Activated effector memory CD4-positive, alpha-beta T cell treated with Interleukin-2 at 50 U/mL for 16 hours (primary cell): ENCODE measurements at places on chromosomes 3 and 15.

DNA sequence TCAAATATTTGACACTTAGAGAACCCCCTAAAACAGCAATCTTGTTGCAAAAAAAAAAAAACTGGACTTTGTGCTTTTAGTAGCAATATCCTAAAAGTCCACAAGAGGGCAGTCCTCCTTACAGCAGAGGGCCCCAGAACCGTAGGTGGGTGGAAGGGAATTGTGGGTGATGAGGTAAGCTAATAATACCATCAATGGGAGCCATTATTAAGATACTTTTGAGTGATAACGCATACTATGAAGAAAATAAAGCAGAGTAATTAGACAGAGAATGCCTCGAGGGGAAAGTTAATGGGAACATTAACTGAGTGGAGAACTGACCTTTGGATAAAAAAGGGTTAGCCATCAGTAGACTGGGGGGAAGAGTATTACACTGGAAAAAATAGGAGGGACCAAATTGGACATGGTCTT is 229.9 kb downstream of the THRB start:
- no peak for DNase-seq

- DNase-seq, result no peak
Measured at GRCh38 chr3:70832089-70832833, 519.8 kb upstream of the MDFIC2 start.

DNA sequence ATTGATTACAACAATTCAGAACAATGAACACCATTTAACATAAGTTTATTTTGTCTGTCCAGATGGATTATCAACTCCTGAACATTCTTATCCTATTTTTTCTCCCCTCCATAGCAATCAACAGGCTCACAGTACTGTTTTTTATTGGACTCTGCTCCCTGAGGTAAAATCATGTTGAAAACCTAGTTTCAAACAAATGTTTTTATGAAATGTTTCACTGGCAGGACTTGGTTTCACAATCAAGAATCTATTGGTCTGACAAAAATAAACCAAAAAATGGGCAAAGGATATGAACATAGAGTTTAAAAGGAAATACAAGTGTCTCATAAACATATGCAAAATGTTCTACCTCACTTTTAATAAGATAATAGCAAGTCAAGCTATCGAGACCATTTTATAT is 2.6 kb upstream of the MYRIP start:
- DNase-seq, result no peak

DNA sequence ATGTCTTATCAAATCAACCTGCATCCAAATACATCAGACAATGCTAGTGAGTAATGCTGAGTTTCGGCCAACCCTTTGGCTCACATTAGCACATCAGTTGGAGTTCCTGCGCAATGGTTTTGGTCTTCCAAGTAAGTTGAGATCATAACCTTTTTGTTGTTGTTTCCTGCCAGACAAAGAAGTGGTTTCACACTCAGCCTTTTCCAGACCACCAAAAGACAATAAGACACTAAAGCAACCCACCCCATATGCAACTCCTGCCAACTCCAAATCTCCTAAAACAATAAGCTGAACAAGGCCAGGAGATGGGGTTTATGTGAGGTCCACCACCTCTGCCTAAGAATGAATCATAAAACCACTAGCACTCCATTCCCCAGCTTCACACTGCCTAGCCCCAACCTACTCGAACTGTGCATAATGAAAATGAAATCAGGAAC is 177.0 kb downstream of the ERC2 start:
- no peak for DNase-seq

GRCh38 chr3:41112466-41112865 is 86.8 kb upstream of the CTNNB1 start:
- no peak for DNase-seq

DNA sequence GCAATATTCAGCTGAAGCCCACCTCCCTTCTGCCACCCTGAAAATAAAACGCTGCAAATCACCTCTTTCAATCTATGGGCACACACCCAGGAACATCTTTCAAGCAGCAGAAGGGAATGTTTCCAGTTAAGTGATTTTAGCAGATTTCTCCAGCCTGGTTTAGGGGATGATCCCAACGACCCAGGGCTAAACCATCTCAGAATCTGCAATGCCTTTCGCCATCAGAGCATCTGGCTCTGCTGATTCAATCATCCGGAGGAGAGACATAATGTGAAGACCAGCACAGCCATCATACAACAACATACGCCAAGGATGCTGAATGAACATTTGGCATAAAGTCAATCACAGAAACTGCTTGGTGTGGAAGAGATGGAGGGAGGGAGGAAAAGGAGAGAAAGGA is 15.5 kb upstream of the LRRN1 start:
- no peak for DNase-seq
